Activated T-helper 1 cell treated with anti-CD3 and anti-CD28 coated beads, Interleukin-2, amount 50 U/mL, for 16 hours (primary cell): ENCODE measurements at places on chromosomes 2 and 18.

GRCh38 chr2:239736358-239737143 is 288.6 kb downstream of the NDUFA10 start:
- DNase-seq, result no peak

DNA sequence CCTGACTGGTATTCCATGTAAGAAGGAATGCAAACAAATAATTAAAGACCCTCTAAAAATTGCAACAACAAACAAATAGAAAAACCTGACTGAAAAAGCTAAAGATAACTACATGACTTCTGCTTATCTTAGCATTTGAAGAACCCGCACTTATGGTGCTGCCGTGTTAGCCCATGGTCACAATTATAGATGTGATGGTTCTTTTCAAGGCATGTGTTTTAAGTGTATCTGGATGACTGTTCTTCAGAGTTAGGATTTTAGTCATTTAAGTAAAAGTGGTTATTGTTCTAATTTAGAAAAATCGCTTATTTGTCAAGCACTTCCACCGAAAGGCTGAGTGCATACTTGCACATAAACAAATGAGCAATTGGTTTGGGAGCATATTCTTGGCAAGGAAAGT is 77.3 kb downstream of the CPS1 start:
- DNase-seq, result no peak

DNA sequence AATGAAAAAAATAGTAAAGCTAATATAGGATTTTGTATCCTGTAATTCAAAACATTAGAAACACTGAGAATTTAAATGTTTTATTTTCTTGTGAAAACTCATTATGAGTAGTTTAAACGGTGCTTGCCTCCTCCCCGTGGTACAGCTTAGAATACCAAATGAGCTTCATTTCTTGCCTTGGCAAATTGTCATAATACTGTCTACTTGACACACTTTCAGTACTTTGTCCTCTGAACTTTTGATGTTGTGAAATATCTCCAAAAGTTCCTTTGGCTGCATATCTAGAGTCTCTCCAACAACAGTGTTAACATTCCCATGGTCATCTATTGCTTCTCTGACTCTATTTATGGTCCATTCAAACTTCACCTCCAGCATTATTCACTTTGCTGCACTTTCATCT is 61.9 kb upstream of the EPB41L5 start:
- no peak for DNase-seq

DNA sequence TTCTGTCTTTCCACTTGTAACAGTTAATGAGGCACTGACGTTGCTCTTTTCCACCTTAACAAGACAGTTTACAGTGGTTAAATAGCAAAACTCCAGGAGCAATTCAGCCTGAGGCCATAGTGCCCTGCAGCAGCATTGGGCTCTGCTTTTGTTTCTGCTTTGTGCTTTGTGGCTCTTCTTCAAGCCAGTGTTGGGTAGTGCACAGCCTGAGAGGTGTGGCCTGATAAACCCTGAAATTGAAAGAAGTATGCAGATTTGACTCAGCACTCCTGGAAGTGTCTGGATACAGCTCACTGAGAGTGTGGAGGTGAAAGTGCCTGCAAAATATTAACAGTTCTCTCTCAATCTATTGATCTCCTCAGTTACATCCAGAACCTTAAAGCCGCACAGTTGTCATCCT is 63.0 kb downstream of the STK25 start:
- DNase-seq, result no peak

GRCh38 chr18:38402509-38402908 is 836.9 kb upstream of the CELF4 start:
- no peak for DNase-seq

GRCh38 chr18:22556222-22557167 is 138.8 kb upstream of the CTAGE1 start:
- DNase-seq, result no peak

DNA sequence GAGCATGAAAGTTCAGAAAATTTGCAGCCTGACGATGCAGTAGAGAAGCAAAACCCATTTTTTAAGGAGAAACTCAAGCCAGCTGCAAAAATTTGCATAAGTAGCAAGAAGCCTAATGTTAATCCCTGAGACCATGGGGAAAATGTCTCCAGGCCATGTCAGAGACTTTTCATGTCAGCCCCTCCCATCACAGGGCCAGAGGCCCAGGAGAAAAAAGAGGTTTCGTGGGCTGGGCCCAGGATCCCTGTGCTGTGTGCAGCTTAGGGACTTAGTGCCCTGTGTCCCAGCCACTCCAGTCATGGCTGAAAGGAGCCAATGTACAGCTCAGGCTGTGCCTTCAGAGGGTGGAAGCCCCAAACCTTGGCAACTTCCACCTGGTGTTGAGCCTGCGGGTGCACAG is 533.0 kb downstream of the THSD7B start:
- no peak for DNase-seq

DNA sequence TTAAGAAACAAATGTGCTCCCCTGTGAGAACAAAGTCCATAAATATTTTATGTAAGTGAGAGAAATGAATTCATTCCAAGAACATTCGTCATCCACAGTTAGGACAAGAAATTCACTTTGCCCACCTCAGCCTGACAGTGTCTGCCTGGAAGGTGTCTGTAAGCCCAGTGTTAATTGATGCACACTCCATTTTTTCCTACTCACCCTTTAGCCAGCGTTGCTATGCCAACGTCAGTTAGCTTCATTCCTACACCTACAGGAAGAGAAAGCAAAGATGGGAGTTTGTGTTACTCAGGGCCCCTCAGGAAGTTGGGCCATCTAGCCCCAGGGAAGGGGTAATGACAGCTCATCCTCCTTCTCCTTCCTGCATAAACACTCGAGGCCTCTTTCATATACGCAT is 131.0 kb downstream of the ALPK2 start:
- DNase-seq, result no peak

- DNase-seq, result no peak
Observed at GRCh38 chr2:110807522-110807921, 75.1 kb downstream of the ACOXL start.

DNA sequence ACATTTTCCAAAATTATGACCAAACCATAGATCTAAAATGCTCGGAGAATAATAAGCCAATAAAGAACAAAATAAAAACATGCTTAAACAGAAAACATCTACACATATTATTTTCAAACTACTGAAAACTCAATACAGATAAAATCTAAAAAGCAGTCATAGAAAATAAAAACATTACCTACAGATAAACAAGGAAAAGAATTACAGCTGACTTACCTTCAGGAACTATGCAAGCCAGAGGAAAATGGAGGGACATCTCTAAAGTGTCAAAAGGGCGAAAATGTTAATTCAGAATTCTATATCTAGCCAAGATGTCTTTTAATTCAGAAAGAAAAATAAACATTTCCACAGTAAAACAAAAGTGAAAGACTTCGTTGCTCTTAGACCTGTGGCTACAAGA is 112.9 kb upstream of the GYPC start:
- no peak for DNase-seq

DNA sequence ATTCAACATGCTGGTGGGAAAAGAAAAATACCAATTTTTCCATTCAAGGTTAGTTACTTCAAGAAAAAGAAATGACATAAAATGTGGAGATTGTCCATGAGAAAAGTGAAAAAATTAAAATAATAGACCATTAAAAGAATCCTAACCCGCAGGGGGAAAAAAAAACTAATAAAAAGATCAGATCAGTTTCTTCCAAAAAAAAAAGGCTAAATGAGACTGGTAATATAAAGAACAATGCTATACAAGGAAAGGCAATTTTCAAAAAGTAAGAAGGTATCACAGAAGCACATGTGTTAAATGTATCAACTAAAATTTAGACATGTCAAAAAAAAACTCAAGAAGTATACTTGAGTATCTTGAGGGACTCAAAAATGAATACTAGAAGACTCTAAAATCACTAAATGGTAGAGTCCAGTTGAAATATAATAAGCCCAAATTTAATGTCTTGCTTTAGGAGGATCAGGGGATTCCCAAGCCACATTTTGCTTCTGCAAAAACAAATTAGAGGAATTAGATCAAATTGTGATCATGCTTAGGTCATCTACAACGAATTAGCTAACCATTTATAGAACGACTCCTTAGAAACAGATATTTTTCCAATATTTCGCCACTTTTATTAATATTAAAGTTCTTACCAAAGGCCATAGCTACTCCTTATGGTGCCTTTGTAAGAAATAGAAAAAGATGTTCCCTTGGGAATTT is 35.8 kb upstream of the GLS start:
- DNase-seq, result no peak

DNA sequence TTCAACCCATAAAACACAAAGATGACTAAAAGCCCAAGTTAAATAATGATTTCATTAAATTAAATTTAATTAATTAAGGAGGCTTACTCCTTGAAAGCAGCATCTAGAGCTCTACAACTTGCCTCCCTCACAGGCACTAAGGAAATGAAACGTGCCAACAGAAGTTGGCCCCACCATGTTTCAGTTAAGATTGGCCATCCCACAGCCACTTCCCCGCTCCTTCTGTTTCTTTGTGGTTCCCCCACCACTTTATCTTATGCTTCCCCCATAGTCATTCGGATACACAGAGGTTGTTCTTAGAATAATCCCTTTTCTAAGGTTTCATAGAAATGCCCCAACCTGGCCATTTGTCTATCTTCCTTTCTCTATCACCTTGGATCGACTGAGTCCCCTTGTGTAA is 101.6 kb upstream of the RIOK3 start:
- no peak for DNase-seq

DNA sequence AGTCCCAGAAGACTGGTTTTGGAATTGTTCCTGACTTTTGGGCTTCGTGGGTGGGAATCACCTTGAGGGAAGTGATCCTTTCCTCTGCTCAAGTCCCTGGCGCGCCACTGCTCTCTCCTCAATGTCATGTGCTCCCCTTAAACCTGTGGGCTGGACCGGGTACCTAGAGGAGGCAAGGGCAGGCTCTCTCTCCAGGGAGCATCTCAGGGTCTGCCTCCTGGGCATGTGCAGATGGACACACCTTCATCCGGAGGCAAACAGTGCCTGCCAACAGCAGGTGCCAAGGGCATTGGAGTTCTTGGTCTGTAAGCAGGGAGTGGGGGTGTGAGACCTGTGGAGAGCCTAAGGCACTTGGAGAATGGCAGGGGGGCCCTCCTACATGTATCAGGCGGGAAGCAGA is 142.6 kb downstream of the INHBB start:
- no peak for DNase-seq

DNA sequence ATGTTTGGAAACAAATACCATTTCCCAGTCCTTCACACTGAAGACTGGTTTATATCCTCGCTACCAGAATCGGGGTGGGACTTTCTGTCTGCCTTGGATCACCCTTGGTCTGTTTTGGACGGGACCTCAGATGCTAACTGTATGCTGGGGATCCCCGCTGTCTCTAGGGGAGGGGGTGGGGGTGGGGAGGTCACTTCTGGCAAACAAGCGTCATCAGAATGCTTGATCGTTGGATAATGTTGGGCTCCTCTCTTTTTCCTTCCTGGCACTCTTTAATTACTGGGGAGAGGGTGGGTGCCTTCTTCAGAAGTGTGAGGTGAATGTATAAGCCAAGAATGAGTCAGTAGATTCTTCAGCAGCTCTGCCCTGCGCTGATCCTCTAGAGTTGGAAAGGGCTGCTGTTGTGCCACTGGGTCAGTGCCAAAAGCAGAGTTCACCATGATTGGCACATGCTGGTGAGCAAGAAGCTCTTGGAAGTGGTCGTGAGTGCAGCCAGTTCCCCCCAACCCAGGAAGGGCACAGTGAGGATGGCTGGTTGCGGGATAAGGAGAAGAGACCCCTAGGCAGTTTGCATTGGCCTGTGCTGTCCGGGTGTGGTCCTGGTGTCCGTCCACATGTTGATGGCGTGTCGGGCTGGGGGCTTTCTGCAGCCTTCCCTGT is 32.2 kb downstream of the DGKD start:
- DNase-seq, result no peak

DNA sequence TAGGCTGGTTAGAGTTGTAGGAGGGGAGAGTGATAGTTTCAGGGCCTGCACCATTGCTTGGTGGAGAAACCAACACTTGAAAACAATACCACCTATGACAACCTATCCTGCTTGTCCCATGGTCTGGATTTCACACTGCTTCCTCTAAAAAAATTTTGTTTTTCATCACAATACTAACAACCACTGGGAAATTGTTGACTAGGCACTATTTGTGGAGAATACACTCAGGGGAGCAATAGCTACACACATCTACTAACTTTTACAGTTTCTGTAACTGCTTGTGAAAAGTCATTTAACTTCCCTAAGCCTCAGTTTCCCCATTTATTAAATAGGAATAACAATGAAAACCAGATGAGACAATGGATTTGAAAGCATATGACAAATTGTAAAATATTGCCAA is 4.1 kb upstream of the CRYGB start:
- no peak for DNase-seq

DNA sequence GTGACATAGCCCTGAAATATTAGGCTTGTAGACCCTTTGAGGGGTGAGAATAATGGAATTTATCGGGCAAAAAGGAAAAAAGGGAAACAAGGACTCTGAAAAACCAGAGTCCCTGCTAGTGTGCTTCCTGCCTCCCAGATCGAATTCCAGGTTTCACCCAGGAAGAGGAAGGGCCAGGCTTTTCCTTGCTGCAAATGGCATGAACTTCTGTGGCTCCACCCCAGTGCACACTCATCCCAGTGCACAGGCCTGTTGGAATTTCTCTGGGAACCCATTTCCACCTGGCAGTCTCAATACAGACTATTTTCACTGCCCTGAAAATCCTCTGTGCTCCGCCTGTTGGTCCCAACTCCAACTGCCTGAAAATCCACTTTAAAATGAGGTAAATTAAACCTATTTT is 29.9 kb downstream of the C18orf54 start:
- DNase-seq, result no peak

- DNase-seq, result no peak
Observed at GRCh38 chr2:226526716-226527115, 272.9 kb downstream of the IRS1 start.

- no peak for DNase-seq
Observed at GRCh38 chr2:8863331-8863953, 26.0 kb upstream of the KIDINS220 start.

DNA sequence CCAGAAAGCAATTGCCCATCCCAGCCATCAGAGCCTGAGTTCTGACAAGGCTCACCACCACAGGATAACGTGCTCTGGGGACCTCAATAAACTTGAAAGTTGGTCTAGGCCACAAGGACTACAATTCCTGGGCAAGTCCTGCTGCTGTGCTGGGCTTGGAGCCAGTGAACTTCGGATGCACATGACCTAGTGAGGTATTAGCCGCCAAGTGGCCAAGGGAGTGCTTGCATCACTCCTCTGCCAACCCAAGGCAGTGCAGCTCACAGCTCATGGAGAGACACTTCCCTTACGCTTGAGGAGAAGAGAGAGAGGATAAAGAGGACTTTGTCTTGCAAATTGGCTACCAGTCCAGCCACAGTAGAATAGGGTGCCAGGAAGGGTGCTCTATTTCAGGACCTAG is 219.6 kb downstream of the MBD2 start:
- no peak for DNase-seq
